ENCODE measurements at places on chromosomes 12 and 14. TPM values are rescaled to one million over a fixed set of nuclear protein-coding genes. Genes with fewer than 3 reads are reported as not detected.

NOXRED1 gene
- total RNA-seq: 0.48 TPM

DNA sequence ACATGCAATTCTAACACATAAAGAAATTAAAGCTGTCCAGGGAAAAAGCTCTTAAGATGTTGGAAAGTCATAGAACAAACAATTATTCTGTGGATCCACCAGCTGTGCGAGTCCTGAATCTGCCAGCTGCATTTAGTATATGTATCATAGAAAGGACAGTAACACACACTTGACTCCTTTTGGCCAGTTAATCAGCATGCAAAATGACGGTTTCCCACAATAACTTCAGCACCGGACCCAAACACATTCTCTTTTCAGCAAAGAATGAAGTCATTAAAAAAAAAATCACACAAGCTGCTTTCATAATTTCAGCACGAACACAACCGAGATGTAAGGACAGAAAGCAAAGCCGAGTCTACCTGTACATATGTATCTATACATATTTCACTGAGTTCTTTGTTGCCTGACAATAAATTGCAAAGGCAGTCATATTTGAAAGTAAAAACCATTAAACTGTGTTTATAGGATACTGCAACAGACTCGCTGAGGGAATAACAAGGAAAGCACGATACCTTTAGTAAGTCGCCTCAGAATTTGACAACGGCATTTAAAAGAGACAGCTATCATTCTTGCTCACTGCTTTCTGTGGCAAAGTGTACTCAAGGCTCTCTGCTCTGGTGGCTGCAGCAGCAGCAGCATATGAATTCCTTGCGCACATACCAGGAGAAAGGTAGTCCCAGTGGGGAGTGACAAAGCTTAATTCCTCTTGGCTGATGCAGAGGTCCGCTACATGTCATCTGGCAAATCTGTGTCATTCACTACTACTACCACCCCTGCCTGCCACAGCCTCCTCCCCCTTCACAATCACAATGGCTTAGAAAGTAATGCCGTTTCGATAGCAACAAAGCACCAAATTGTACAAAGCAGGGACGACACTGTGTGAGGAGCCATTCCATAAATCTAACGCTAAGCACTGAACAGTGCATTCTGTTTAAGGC, at the start of gene GRIP1:
GRIP1 (minus strand) TSS at position 739 of the 938 bp plus-strand sequence; CDS start at position 567, 172 bp downstream.
- no peaks in the 10 kb centered on the region for H3K27me3 ChIP-seq
- DNase-seq: no peak
- H3K4me1 ChIP-seq: peaks cover 22% of the 10 kb centered on the region
- no peaks in the 10 kb centered on the region for H3K36me3 ChIP-seq
- peak within 1 kb of the TSS; percentile 73 for H3K4me3 ChIP-seq

DNA sequence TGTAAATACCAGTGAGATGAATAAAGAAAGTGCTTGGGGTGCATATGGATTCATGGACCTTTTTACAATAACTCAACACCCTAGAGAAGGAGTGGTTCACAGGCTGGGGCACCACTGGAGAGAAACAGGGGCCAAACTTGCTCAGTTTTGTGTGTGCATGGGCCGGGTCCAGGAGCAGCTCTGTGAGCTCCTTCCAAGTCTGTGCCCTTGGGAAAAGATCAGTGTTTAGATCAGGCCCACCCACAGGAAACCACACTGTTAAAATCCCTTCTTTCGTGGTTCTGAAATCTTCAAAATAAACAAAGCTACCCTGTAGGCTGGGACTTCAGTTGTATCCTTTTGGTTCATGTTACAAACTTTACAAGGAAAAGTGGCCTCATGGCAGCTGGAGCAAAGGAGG, 156.1 kb upstream of the TMEM260 start:
- peaks cover 2% of the 10 kb centered on the region for H3K36me3 ChIP-seq
- H3K4me3 ChIP-seq: no peak overlapping the region

- peak overlapping the region; percentile 35 for H3K4me3 ChIP-seq
- H3K27ac ChIP-seq: no peak overlapping the region
- H3K4me1 ChIP-seq: peaks cover 49% of the 10 kb centered on the region
- H3K27me3 ChIP-seq: peaks cover under 1% of the 10 kb centered on the region
- peak; percentile 20 for DNase-seq
- no peaks in the 10 kb centered on the region for H3K36me3 ChIP-seq
These were observed 5.8 kb upstream of the PHLDA1 start for GRCh38 chr12:76037130-76038103.

- no peak overlapping the region for H3K4me3 ChIP-seq
- H3K27ac ChIP-seq: no peak overlapping the region
- peaks cover 7% of the 10 kb centered on the region for H3K4me1 ChIP-seq
- no peaks in the 10 kb centered on the region for H3K36me3 ChIP-seq
- DNase-seq: no peak
These were observed 190.8 kb upstream of the TMEM132C start for GRCh38 chr12:128076188-128076587.

DNA sequence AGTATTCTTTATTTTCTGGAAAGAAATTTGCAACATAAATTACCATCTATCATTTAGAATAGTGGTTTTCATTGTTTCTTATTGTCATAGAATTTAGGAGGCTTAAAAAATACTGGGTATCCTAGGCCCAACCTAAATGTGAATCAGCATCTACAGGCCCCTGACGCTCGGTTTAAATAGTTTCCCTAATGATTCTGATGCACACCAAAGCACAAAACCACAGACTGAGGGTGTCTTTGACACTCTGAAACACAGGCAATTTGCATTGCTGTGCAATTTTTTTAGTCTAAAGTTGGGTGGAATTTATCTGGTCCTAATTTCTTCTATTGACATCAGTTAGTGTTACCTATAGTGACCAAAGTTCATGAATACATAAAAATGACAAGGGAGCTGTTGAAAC, 87.6 kb upstream of the SSTR1 start:
- H3K4me3 ChIP-seq: no peak overlapping the region
- DNase-seq: no peak
- no peak overlapping the region for H3K27ac ChIP-seq
- no peaks in the 10 kb centered on the region for H3K4me1 ChIP-seq
- no peaks in the 10 kb centered on the region for H3K27me3 ChIP-seq
- no peaks in the 10 kb centered on the region for H3K36me3 ChIP-seq

AKAP6 gene
- total RNA-seq: 9.7 TPM

- no peaks in the 10 kb centered on the region for H3K36me3 ChIP-seq
- H3K4me1 ChIP-seq: peaks cover 18% of the 10 kb centered on the region
- no peak overlapping the region for H3K27ac ChIP-seq
- peak overlapping the region; percentile 12 for H3K4me3 ChIP-seq
- peaks cover 17% of the 10 kb centered on the region for H3K27me3 ChIP-seq
These were observed 56.1 kb downstream of the MAP1LC3B2 start for GRCh38 chr12:116615141-116615861.

DNA sequence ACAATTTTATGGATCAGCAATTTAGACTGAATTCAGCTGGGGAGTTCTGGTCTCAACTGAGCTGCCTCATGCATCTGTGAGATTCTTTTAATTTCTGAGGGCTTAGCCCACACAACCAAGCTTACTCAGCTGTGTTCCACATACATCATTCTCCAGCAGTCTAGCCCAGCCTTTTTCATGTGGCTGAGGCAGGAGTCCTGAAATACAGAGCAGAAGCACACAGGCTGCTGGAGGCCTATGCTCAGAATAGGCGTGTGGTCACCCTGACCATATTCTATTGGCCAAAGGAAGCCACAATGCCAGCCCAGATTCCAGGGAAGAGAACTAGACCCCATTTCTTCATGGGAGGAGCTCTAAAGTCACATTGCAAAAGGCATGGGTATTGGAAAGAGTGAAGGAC, 72.3 kb upstream of the DHRS4 start:
- H3K27ac ChIP-seq: no peak overlapping the region
- no peak for DNase-seq
- H3K27me3 ChIP-seq: peaks cover 62% of the 10 kb centered on the region

GRCh38 chr14:91402771-91403600, 14.6 kb downstream of the CCDC88C start:
- no peak for DNase-seq
- no peaks in the 10 kb centered on the region for H3K27me3 ChIP-seq
- no peak overlapping the region for H3K4me3 ChIP-seq
- H3K4me1 ChIP-seq: peaks cover 24% of the 10 kb centered on the region
- H3K36me3 ChIP-seq: peaks cover 6% of the 10 kb centered on the region

DNA sequence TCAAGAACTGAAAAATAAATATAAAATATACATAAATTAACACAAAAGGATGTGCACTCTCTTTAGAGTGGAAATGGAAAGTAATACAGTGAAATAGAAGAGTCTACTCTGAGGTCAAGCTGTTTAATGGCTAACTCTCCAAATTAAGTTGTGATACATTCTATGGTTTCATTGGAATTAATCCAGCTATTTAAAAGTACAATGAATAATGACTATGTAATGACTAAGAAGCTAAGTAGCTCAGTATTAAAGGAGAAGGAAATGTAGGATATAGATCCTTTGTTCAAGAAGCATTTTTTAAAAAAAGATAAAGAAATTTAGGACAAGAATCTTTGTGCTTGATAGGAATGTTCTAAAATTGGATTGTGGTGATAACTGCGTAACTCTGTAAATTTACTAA, 85.3 kb downstream of the LRP6 start:
- peaks cover 35% of the 10 kb centered on the region for H3K4me1 ChIP-seq
- no peaks in the 10 kb centered on the region for H3K27me3 ChIP-seq
- H3K27ac ChIP-seq: no peak overlapping the region

DNA sequence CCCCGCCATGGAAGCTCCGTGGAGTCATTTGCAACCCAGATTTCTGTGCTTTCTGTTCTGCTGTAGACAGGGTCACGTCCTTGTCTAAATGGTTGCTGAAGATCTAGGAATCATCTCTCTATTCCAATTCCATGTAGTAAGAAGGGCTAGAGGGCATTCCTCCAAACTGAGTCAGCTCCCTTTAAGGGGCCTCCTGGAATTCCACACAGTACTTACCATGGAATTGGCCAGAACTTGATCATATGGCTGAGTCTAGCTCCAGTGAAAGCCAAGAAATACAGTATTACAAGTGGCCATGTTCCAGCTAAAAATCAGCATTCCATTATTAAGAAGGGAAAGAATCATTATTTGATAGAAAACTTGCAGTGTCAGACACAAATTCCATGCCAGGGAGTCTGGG, 171.9 kb downstream of the PRKCH start:
- no peak for DNase-seq
- H3K36me3 ChIP-seq: no peaks in the 10 kb centered on the region
- H3K27ac ChIP-seq: no peak overlapping the region
- H3K4me1 ChIP-seq: peaks cover 22% of the 10 kb centered on the region
- no peak overlapping the region for H3K4me3 ChIP-seq
- H3K27me3 ChIP-seq: no peaks in the 10 kb centered on the region

HNF1A gene
- not detected for total RNA-seq

DNA sequence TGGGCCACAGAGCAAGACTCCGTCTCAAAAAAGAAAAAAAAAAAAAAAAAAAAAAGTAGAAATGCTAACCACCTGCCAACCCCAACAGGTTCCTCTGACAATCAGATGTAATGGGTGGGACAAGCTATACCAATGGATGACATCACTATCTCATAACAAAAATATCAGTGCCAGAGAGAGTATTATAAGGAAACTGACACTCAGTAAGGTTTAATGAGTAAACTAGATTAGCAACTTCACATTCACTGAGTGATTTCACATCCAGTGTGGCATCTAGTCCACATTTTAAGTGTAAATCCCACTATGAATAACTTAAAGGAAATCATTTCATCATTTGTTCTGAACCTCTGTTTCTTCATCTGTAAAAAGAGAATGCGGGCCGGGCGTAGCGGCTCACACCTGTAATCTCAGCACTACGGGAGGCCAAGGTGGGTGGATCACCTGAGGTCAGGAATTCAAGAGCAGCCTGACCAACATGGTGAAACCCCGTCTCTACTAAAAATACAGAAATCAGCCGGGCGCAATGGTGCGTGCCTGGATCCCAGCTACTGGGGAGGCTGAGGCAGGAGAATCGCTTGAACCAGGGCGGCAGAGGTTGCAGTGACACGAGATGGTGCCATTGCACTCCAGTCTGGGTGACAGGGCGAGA, 1.8 kb downstream of the SART3 start:
- no peaks in the 10 kb centered on the region for H3K36me3 ChIP-seq
- no peaks in the 10 kb centered on the region for H3K27me3 ChIP-seq
- no peak overlapping the region for H3K27ac ChIP-seq
- peak overlapping the region; percentile 75 for H3K4me3 ChIP-seq
- H3K4me1 ChIP-seq: peaks cover 36% of the 10 kb centered on the region

BCAT1 gene
- total RNA-seq: 199 TPM

TMPRSS12 gene
- total RNA-seq: not detected

DNA sequence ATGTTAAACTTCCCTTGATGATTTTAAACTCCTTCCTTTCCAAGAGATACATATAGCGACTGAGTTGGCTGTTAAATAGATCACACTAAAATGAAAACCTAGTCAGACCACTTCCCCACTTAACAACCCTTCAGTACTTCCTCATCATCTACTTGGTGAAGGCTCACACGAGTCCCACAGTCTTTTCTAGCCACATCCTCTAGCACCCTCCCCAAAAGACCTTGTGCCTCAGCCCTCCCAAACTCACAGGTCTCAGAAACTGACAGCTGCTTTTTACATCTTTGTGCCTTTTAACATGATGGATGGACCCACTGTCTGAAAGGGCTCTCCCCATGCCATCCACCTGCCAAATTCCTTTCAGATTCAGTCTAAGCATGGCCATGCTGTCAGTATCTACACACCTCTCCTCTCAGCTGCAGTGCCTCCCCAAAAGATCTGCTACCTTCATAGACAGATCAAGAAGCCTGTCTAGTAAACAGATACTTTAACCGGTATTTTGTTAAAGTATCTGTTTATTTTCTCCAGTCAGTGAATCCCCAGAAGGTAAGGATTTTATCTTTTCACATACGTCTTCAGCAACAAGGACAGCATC, 65.1 kb upstream of the GPHB5 start:
- no peaks in the 10 kb centered on the region for H3K27me3 ChIP-seq
- peaks cover 3% of the 10 kb centered on the region for H3K4me1 ChIP-seq
- peaks cover 22% of the 10 kb centered on the region for H3K36me3 ChIP-seq
- peak overlapping the region; percentile 35 for H3K27ac ChIP-seq
- no peak overlapping the region for H3K4me3 ChIP-seq

DNA sequence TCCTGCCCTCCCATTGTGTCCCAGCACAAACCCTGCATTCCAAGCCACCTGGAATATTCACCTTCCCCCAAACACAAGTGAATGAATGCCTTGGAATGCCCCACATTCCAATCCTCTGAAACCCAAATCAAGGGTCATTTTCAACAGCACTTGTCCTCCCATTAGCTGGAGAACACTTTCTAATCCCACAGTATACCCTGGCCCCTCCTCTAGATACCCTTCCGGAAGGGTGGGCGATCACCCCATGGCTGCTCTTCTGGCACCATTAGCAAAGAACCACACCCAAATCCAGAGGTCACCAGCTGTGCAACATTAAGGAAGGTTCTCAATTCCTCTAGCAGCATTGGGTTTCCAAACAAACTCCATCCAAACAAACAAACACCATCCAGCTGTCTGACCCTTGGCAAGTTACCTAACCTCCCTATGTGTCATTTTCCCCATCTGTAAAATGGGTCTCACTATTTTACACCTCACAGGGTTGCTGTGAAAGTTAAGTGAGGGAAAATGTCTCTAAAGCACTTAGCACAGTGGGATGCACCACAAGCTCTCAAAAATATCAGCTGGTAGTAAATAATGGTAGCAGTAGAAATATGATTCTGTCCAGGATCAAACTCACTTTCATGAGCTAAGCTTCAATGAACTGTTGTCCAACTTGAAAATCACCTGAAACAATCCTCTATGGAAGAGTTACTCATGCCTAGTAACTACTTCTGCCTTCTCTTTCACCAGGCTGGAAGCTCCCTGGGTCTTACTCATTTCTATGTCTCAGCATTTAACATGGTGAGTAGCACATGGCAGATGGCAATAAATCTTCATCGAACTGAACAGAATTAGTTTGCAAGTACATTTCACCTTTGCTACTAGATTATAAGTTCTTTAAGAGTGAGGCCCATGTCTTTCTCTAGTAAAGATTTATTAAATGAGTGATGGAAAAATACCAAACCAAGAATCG, 5.3 kb downstream of the NUAK1 start:
- H3K36me3 ChIP-seq: no peaks in the 10 kb centered on the region
- peaks cover 86% of the 10 kb centered on the region for H3K4me1 ChIP-seq
- H3K4me3 ChIP-seq: peak overlapping the region; percentile 13
- no peak for DNase-seq
- peaks cover 4% of the 10 kb centered on the region for H3K27me3 ChIP-seq
- H3K27ac ChIP-seq: no peak overlapping the region
